T-helper 1 cell (primary cell): ENCODE measurements at places on chromosomes 12 and 14.
A peak's percentile ranks its signal among the peaks of the same experiment; 100 is the strongest.

DNA sequence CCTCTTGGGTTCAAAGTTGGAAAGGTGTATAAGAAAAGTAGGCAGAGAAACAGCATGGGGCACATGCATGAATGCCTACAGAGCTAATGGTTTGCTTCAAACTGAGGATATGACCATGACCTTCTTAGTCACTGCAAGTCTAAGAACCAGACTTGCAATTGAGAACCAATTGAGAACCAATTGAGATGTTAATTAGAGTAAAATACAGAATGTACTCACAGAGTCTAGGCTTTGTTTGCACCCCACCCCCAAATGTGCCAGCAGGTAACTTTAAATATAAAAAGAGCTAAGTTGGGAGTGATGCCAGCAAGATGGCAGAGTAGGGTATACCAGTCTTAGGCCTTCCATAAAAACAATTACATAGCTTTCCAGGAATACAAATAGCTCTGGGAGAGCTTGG lies 227.3 kb upstream of the ALG10 start:
- DNase-seq, result no peak

- no peak for DNase-seq
These were observed 55.3 kb upstream of the STON2 start for GRCh38 chr14:81455390-81455789.

GRCh38 chr12:47969845-47970244 lies 6.4 kb downstream of the TMEM106C start:
- no peak for DNase-seq

DNA sequence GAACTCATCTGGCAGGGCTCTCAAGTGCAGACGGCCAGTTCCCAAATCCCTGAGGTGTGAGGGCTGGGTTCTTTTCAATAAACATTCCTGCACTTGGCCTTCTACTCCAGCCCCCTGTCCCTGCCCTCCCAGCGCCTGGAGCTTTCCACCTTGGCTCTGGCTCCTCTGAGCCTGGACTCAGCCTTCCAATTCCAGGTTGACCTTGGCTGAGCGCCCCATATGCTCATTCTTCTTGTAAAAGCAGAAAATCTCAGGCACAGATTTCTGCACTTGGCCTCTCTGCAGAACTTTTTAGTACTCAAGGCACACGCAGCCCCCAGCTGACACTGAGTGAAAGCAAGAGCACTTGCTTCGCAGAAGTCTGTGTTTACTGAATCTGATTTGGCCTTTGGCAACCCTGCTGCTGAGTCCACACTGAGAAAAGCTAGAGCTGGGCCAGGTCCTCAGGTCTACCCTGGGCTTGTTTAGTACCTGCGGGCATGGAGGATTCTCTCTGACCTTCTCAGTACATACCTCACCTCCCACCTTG lies 222.7 kb downstream of the MSRB3 start:
- DNase-seq, result no peak

GRCh38 chr14:23055621-23056144 lies 1.6 kb downstream of the CDH24 start:
- DNase-seq, result no peak

DNA sequence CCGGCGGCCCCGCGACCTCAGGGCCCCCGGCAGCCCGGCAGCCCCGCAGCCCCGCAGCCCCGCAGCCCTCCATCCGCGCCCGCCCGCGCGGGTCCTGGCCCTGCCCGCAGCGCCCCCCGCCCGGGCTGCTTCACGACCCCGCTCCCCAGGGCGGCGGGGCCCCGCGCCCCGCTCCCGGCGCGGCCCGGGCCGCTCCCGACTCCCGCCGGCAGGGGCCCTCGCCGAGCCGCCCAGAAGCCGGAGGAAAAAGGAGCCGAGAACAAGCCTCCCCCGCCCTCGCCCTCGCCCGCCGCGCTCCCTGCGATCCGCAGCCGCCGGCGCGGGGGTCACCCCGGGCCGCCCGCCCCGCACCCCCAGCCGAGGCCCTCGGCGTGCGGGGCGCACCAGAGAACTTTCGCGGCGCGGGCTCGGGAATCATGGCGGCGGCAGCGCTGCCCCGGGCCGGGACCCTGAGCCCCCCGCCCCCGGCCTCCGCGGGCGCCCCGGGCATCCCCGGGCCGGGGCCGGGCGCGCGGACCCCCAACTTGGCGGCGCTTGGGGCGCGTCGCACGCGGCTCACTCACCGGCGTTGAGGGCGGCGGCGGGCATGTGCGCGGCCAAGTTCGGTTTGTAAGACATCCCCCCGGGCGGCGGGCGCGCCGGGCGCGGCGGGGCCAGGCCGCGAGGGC lies 521 bp downstream of the CDK2AP1 start:
- peak; percentile 72 for DNase-seq

GRCh38 chr12:106125351-106126095 lies 13.2 kb downstream of the NUAK1 start:
- no peak for DNase-seq

GRCh38 chr12:96521895-96522682 lies 32.7 kb downstream of the CFAP54 start:
- no peak for DNase-seq

DNA sequence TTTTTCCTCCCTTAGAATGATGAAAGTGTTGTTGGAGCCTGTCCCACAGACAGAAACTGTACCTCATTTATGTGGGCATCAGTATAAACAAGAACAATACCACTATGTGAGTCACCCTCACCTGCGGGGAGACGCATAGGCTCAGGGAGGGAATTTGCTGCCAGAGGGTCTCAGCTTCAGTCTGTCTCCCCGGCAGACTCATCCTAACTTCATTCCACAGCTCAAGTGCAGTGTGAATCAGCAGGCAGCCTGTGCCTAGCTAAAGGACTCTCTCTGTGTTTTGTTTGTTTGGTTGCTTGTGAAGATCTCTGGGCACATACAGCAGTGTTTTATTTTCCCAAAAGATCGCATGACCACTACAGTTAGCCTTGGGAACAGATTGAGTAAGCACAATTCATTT lies 98.9 kb downstream of the PRKCH start:
- DNase-seq, result peak; percentile 22

DNA sequence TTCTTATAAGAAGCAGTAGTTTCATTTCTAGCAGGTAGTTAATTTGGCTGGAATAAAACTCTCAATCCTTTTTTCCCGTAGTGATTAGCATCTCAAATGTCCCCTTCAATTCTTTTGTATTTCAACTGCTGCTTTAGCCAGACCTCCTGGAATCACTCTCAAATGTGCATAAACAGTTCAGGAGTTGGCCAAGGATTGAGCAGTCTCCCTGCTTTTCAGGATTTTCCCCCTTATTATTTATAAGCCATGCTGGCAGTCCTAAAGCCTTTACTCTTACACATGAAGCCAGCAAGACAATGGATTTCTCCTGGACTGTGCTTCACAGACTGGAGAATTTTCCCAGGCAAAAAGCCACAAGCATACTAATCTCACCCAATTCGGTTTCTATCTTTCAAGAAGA lies 950.1 kb downstream of the VRK1 start:
- no peak for DNase-seq

DNA sequence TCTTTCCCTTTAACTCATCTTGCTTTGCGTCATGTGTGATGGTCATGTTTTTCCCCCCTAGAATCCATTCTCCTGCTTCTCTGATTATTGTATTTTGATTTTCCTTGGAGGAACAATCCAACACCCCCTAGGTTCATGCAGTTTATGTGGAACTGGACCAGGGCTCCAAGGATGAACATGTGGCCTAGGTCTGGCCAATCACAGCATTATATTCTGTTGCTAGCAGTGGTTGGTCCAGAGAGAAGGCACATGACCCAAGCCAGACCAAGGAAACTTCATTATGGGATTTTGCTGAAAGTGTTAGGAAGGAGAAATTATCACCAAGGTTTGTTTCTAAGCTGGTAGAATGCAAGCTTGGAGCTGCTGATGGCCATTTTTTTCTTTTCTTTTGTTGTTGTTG lies 6.9 kb upstream of the PPTC7 start:
- DNase-seq, result no peak

DNA sequence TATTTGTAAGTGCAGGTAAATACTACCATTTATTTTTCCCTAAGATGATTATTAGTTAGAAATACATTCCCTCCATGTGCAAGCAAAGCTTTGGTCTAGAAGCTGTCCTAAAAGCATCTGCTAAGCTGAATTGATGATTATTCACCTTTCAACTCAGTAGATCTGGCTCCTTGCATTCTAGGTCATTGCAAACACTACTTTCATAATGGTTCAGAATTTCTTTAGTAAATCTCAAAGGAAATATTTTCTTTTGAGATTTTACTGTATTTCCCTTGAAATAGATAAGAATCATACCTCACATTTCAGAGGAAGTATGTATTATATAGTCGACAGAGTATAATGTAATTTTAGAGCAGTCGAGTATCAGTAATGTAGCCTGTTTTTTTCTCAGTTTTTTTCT lies 2.4 kb downstream of the ETNK1 start:
- DNase-seq, result no peak

DNA sequence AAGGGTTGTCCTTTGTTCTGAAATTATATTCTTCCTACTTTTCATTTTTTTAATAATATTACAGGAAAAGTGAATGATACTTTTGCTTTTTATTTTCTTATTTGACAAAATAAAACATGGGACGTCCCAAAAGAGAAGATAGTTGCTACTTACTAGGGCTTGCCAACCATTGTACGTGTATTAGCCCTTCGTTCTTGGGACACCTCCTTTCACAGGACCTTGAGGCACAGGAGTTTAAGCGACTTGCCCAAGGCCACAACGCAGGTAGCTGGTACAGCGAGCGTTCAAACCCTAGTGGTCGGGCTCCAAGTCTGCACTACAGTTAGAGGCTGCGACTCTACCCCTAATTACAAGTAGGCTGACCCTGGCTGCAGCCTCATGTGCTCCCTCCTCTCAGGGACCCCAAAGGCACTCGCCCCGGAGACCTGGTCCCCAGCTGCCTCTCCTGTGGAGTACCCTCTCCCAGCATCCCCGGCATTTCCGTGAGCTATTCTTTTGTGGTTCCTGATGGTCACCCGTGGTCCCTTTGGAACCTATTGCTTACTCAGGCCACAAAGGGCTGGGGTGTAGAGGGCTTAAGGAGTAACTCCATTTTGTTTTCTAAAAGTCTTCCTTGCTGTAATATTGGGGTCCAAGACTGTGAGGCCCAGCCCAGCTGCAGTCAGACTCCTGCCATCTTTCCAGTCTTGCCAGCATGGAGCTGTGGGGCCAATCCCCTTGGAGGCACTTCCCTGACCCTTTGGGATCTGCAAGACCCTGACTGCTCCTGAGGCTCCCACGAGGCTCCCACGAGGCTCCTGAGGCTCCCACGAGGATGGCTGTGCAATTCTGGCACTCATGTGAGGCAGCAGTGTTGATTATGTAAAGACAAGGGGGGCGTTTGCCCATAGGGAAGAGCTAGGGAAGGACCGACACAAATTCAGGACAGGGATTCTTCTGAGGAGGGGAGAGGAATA lies 49.7 kb downstream of the IQSEC3 start:
- DNase-seq, result no peak

DNA sequence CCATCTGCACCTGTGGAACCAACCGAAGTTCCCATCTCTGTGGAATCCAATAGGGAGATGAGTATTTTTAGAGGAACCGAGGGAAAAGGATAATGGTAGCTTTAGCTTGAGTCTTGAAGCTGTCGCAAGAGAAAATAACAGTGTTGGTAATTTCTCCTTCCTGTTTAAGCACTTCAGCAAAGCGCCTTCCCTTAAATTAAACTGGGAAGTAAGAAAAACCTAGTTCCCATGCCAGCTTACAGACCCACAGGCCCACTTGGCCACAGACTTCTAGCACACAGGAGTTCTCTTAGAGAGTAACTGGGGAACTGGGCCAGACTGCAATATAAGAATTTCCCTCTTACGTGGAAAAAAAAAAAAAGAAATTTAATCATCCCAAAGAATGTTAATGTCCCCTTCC lies 223.8 kb downstream of the EFCAB11 start:
- no peak for DNase-seq

- DNase-seq, result no peak
These were observed 75.1 kb upstream of the DBX2 start for GRCh38 chr12:45125997-45126396.

DNA sequence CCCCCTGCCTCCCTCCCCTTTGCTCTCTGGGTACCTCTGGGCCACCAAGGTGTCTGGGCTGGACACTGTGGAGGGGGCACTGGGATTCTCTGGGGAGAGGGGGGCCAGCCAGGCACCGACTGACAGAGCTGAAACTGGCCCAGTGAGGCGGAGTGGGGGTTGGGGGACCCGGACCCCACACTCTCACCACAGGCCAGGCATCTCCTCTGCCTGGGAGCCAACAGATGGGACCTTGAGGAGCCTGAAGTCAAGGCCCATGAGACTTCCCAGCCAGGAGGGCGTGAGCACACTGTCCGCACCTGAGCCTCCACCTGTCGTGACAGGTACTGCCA lies 39.8 kb upstream of the PPP1R13B start:
- no peak for DNase-seq

GRCh38 chr12:26285401-26285800 lies 90.0 kb downstream of the SSPN start:
- DNase-seq, result no peak

GRCh38 chr12:127771546-127771945 lies 495.4 kb upstream of the TMEM132C start:
- DNase-seq, result no peak

DNA sequence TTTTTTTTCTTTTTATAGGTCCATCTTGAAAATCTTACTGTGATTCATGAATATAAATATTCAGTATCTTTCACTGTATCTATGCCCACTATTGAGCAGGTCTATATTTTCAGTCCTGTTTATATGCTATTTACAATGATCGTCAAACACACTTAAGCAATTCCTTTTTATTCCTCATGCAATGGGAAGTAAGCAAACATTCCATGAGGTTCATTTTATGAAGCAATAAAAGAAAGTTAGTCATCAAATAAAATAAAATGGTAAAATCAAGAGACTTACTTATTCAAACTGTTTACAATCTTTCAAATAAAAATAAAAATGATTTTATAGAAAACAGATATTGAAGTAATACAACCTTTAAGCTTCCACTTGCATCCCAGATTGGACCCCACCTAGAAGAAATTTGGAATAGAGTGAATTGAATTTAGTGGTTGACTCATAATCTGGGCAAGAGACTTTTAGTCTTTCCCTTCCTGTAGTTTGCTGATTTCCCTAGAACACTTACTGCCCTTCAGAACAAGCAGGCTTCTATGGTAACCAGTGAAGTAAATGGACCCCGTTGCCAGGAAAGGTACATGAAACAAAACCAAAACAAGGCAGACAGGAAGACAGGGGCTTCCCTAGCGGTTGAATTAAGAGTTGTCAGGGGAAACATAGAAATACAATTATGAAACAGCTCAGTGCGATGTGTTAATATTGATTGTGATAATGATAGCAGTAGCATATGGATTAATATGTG lies 241.0 kb upstream of the ATP2B1 start:
- DNase-seq, result peak; percentile 59

GRCh38 chr14:71665157-71665556 lies 267.1 kb upstream of the RGS6 start:
- DNase-seq, result no peak
